ENCODE measurements at places on chromosomes 4 and X.

- no peak for DNase-seq
These were observed 18.2 kb downstream of the CXorf58 start for GRCh38 chrX:23926015-23926414.

GRCh38 chr4:183303301-183303700, 16.8 kb downstream of the CLDN22 start:
- no peak for DNase-seq

- DNase-seq, result no peak
These were observed 305.4 kb upstream of the F9 start for GRCh38 chrX:139224953-139225665.

GRCh38 chr4:158808399-158808798, 39.6 kb downstream of the FNIP2 start:
- DNase-seq, result no peak

GRCh38 chrX:82676386-82676785, 831.7 kb upstream of the POU3F4 start:
- DNase-seq, result no peak

- no peak for DNase-seq
These were observed 72.2 kb upstream of the GABRG1 start for GRCh38 chr4:46196086-46196485.

- no peak for DNase-seq
These were observed 280.8 kb upstream of the ZCCHC13 start for GRCh38 chrX:74023203-74023602.

Measured in stimulated activated CD4-positive, alpha-beta T cell treated with anti-CD3 and anti-CD28 coated beads, Interleukin-12 subunit alpha, Interleukin-12 subunit beta, amount 100 ng/mL, for 4 hours (primary cell).